ENCODE measurements at places on chromosomes 1 and 21.
A peak's percentile ranks its signal among the peaks of the same experiment; 100 is the strongest.

GRCh38 chr1:224213438-224214119, 30.5 kb downstream of the DEGS1 start:
- no peak for DNase-seq

GRCh38 chr1:217021400-217021799, 298.2 kb upstream of the ESRRG start:
- DNase-seq: no peak

DNA sequence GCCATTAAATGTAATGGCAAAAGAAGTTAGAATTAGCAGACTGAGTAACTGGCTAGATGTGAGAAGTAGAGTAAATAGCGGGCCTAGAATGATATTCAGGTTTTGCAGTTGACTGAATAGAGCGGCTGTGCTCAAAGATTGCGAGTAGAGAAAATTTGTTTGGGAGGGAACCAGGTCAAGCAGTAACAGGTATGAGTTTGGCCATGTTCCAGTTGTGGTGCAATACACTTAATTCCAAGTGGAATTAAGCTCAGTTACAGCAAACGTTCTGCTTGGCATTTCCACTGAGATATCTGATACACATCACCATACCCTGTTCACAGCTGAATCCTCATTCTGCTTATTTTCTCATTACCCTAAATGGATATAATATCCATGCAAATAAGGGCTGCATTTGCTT, 1382.9 kb downstream of the MRPL39 start:
- no peak for DNase-seq

GRCh38 chr1:19483691-19484090, 1.6 kb downstream of the CAPZB start:
- no peak for DNase-seq

DNA sequence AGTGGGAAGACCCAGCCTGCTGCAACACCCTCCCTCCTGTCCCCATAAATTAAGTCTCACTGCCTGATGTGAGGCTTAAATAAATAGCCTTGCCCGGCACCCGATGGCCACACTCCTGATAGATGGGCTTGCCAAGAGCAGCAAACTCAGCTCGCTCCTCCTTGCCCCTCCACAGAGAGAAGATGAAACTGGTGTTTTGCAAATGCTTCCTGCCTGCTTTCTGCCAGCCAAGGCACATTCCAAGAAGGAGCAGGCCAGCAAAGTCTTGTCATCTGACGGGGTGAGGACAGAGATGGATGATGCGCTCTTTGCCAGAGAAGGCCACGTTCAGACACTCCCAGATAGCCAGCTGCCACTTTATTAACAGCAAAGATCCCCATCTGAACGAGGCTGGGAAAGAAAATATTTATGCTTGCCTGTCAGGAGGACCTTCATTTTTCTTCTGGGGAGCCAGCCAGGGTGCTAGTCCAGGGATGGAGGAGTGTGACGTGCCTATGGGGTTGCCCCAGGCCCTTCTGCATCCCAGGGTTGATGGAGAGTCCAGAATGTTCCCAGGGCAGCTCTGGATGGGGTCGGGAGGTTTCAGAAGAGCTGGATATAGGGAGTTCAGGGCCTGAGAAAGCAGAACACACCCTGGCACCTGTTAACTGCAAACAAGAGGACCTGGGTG, 265.4 kb downstream of the FOXD2 start:
- no peak for DNase-seq

- DNase-seq: no peak
Measured at GRCh38 chr1:62389531-62389930, 47.3 kb upstream of the USP1 start.

GRCh38 chr1:240776237-240776636, 164.3 kb upstream of the GREM2 start:
- no peak for DNase-seq

DNA sequence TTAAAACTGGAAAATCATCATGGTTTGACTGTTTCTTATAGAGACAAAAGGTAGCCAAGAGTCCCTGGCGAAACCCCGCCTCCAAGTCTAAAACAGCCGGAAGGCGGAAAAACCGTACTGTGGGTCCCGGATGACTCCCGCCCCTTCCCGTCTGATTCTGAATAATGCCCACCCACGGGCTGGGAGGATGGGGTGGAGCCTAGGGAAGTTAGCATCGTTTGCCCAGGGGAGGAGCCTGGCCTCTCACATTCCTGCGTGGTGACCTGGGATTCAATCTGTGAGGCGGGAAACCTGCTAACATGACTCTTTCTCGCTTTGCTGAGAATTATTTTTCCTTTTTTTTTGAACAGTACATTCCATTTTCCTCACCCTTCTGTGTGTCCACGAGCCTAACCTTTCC, 124.9 kb downstream of the KCNK1 start:
- DNase-seq: no peak

DNA sequence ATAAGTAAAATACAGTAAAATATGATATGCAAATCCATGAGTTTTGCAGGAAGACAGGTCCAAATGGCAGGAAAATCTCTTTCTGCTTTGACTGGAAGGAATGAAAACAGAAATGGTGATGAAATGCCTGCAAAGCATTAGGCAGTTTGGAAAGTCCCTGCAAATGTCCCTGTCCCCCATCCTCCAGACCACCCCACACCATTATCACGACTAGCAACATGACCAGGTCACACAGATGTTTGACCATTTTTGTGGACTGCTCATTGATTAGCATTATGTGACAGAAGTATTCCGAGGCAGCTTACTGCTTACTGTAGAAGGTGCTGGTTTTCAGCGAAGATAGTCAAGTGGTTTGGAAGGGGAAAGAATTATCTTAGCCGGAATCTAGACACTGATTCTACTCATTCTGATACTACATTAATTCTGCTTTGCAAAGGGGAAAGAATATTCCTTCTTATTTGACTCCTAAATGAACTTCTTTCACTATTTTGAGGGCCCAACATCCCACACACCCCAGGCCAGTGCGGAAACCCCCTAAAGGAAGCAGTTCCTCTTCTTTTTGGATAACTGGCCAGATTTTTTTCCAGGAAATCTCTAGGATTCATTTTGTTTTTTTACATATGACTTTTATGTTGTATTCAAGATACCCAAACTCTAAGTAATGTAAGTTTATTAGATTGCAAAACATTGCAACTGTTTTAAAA, 9.5 kb upstream of the CR2 start:
- DNase-seq: no peak

DNA sequence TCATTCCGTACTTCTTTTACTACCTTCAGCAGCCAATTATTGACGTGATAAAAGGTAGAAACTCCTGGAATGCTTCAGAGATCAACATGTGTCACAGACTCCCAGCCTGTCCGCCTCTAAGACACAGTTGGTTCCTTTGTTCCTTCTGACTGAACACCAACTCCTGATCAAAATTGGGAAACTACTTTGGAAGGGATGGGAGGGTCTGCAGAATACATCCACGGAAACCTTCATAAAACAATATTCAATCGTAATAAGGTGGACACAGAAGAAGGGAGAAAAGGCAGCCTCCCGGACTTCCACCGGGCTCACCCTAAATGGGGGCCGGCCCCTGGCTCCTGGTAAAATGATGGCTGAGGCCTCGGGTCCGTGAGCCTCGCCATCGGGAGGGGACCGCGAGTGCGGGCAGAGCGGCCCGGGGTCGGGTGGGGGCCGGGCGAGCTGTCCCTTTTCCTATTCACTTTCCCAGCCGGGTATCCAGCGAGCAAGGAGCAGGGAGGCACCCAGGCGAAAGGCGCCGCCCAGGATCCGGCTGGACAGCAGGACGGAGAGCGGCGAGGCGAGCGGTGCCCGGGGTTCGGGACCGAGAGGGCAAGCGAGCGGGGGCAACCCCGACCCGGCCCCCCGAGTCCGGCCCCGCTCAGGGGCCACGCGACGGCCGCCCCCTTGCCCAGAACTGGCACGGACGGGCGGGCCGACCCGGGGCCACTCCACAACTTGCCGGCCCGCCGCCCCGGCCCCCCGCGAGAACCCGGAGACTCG, 805 bp downstream of the NRIP1 start:
- no peak for DNase-seq

- DNase-seq: no peak
Measured at GRCh38 chr1:215569986-215570824, 3.1 kb downstream of the KCTD3 start.

GRCh38 chr1:245953876-245954660, 553.0 kb downstream of the SMYD3 start:
- DNase-seq: no peak

GRCh38 chr1:150970808-150971582, 3.6 kb downstream of the CERS2 start:
- DNase-seq: no peak

DNA sequence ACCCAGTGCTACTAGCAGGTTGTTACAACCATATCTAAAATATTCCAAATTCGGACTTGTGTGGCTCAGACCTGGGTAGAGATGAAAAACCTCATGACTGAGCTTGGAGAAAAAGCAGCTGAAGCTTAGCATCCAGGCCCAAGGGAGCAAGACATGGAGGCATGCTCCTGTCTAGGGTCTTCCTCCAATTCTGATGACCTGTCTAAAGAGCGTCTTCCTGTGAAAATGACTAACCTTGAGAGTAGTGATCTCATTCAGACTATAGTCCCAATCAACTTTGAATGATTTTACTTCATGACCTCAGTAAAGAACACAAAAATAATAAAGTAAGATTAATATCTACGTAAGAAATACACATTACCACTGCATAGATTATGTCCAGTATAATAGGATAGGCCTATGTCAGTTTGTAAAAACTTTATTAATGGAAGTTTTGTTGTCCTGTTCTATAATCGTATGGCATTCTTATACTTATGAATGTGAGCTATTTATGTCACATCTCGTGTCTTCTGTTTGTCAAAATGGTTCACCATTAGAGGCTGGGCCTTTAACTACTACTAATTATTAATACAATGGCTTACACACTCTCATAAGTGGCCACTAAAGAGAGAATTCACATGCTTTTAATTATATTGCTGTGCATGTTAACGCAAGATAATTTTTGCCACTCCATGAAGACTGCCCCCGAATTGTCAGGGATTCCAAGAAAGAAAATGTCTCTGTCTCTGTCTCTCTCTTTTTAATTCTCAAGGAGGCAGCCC, 201.3 kb downstream of the NCAM2 start:
- DNase-seq: no peak

DNA sequence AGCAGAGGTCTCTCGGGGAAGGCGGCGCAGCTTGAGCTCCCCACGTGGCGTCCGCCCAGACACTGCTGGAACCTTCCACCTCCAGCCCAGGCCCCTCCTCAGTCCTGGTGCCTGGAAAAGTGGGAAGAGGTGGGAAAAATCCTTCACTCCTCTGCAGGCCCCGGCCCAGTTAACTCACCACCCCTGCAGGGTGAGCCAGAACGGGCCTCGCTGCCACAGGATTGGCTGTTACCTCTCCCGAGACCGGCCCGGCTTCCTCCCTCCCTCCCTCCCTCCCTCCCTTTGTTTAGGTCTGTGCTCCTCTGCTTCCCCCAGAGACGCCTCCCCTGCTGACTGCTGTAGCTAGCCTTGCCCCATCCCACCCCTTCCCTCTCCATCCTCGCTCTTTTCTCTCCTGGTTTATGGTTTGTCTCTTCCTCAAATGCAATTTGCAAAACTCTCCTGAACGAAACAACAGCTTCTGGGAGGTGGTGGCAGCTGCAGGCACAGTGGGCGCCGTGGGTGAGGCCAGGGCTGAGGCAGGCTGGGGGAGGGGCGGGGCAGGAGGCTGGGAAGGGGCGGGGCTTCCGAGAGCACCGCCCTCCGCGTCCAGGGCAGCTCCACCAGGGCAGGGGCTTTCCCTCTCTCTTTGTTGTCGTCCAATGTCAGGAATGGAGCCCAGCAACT, 6.5 kb downstream of the CAPN9 start:
- DNase-seq: peak; percentile 86

GRCh38 chr1:167499106-167499505, 19.2 kb downstream of the CD247 start:
- DNase-seq: no peak

DNA sequence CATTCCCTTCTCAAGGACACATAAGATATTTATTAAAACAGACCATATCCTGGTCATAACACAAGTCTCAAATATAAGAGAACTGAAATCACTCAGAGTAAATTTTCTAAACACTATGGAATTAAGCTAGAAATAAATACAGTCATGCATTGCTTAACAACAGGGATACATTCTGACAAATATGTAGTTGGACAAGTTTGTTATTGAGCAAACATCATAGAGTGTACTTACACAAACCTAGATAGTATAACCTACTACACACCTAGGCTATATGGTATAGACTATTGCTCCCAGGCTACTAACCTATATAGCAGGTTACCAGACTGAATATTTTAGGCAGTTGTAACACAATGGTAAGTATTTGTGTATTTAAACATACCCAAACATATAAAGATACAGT, 104.0 kb downstream of the MIS18A start:
- no peak for DNase-seq

DNA sequence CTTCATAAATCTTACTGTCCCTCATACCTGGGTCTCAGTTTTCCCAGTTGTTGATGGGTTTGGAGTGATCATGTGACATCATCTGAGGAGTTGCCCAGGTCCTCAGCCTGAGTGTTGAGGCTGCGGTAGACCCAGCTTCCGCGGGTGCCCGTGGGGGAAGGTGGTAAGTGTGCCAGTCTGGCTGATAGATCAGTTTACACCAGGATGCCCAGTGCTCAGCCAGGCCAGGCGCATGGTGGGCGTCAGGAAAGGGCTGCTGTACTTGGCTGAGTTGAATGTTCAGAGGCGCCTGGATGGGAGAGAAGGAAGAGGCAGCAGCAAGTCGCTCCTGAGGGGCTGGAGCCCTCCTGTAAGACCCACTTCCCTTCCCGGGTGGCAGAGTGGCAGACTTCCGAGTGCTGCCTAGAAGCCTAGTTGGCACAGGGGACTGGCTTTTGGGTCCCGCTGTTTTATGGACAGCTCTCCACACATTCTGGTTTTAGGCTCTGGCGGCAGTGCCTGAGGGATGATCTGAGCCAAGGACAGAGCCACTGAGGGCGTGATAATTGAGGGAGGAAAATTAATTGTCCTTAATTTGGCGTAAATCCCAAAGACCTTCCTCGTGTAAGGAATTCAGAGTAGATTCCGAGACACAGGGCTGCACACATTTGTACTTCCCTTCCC, 35.8 kb downstream of the PTPRF start:
- no peak for DNase-seq

GRCh38 chr1:232983817-232984567, 33.6 kb downstream of the NTPCR start:
- no peak for DNase-seq

GRCh38 chr1:175873290-175873935, 130.0 kb upstream of the TNR start:
- no peak for DNase-seq

- no peak for DNase-seq
Measured at GRCh38 chr1:164728719-164729118, 169.7 kb downstream of the PBX1 start.

- no peak for DNase-seq
Measured at GRCh38 chr1:44220001-44220751, 6.9 kb downstream of the DMAP1 start.

DNA sequence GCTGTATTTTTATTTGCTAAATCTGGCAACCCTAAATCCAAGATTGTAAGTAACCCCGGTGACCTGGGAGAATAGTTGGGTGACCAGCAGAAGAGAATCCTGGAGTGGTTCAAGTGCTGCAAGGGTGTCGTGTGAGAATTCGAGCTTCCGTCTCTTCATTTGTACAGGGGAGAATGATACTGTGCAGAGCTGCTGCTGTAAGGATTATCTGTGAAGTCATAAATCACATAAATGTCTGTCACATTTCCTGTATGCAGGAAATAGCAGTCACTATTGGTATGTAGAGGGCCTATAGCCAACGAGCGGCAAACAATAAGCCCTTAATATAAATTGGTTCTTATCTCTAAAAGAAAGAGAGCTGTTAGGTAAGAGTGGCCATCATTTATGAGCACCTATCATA, 90.7 kb downstream of the ATP1A1 start:
- no peak for DNase-seq

GRCh38 chr1:232368821-232369321, 261.1 kb downstream of the SIPA1L2 start:
- no peak for DNase-seq
